GM19239 (cell line): ENCODE measurements at places on chromosomes 5 and 9.

DNA sequence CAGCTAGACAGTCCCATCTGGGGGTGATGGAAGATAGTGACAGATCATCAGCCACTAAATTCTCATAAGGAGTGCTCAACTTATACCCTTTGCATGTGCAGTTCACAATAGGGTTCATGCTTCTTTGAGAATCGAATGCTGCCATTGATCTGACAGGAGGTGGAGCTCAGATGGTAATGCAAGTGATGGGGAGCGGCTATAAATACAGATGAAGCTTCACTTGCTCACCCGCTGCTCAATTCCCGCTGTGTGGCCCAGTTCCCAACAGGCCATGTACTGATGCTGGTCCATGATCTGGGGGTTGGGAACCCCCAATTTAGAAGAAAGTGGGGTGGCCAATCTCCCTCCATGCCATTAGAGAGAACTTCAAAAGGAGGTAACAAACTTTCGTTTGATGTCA is 44.9 kb upstream of the ZNF462 start:
- DNase-seq: no peak

GRCh38 chr5:179344431-179345182 is 654 bp downstream of the ADAMTS2 start:
- no peak for DNase-seq

DNA sequence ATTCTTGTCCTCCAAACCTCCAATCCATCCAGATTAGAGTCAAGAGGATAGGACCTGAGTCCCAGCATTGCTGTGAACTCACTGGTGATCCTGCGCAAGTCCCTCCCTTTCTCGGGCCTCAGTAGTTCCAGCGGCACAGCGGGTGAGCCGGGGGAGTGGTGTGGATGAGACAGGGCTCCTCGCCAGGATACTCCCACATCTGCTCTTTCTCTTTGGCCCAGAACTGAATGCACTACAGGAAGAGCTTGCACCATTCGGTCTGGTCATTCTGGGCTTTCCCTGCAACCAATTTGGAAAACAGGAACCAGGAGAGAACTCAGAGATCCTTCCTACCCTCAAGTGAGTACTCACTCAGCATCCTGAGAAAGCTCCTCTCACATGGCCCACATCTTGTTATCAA is 6.3 kb downstream of the GPX3 start:
- DNase-seq: no peak

- DNase-seq: no peak
These were observed 145.5 kb upstream of the SLC24A2 start for GRCh38 chr9:19934301-19934871.

DNA sequence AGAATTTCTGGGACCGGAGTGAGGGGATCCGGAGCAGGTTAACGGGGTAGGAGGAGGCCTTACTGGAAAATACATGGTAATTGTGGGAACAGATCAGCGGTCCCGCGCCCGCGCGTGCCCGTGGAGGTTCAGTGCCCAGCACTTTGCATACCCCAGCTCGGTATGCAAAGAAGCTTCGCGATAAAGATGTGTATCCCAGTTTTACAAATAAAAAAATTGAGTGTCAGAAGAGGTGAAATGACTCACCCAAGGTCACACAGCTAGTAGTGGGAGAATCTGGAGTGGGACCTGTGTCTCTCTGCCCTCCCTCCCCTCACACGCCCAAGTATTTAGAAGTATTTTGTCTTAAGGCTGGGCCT is 967 bp downstream of the NEURL1B start:
- DNase-seq: no peak

- no peak for DNase-seq
These were observed 12.9 kb upstream of the ACTBL2 start for GRCh38 chr5:57495285-57496086.

- DNase-seq: no peak
These were observed 79.5 kb downstream of the SREK1 start for GRCh38 chr5:66223637-66224036.

- no peak for DNase-seq
These were observed 104.8 kb downstream of the GABBR2 start for GRCh38 chr9:98603821-98604383.
